ENCODE measurements at places on chromosomes 1 and 21.

DNA sequence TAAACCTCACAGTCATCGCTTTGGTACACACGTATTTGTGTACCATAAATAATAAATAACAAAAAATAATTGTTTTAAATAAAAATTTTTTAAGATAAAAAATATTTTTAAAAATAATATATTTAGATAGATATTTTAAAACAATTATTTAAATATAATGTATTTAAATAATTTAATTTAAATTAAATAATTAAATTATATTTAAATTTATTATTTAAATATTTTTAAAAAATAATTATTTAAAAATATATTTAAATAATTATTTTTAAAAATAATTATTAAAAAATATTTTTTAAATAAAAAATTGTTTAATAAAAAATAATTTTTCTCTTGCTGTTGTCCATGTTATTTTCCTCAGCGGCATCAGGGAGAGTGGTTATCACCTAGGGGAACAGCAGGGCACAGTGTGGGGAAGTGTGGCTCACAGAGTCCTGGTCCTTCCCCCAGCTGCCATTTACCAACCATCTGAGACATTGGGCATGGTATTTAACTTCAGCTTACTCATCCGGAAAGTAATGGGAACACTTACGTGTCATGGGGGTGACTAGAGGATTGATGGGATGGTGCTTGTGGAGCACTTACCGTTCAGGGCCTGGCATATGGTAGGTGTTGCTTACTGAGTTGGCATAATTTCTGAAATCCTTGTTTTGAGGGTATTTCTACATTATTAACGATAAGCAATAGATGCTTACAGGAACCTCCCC lies 92.9 kb upstream of the TSPAN2 start:
- no peak for DNase-seq

DNA sequence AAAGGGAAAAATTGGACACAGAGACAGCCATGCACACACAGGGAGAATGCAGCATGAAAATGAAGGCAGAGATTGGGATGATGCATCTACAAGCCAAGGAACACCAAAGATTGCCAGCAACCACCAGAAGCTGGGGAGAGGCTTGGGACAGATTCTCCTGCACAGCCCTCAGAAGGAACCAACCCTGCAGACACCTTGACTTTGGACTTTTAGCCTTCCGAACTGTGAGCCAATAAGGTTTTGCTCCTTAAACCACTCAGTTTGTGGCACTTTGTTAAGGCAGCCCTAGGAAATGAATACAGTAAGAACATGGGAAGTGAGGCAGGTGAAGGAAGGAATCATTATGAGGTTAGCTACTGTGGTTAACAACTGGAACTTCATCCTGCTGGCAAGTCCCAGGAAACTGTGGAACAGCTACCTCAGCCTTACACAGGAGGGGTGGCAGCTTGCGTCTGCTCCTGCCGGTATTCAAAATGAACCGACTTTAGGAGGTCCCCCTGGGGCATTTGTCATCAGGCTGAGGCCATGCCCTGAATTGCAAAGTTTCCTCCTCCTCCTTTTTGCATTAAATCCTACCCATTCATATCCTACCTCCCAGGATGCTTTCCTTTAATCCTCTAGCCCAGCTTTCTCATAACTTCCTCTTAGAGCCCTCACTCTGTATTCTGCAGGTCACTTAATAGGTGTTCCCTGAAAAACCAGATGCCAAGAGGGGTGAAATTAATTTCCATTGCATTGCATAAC lies 15.4 kb downstream of the CD247 start:
- DNase-seq: no peak

DNA sequence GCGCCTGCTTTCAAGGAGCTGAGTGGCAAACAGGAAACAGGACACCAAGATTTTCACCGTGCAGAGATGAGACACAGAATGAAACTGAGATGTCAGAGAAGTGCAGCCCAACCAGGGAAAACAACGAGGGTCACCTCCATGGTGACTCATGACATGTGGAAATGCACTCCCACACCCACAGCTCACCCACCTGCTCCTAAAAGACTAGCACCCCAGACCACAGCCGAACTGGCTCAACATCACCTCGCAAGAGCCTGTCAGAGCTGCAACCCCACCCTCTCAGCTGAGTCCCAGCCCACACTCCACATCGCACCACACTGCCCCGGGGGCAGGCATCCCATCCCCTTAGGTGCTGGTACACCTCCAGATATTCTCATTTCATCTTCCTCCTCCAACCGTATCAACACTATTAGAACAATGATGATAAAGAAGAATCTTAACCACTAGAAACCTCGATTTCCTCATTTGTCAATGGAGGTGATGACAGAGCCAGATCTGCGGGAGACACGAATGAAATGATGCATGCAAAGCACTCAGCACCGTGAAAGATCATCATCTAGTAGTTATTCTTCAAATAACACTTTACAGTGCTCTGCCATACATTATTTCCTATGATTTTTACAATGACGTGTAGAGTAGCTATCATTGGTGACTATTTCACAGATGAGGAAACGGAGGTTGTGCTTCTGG lies 103.2 kb downstream of the DMRTB1 start:
- DNase-seq: no peak

DNA sequence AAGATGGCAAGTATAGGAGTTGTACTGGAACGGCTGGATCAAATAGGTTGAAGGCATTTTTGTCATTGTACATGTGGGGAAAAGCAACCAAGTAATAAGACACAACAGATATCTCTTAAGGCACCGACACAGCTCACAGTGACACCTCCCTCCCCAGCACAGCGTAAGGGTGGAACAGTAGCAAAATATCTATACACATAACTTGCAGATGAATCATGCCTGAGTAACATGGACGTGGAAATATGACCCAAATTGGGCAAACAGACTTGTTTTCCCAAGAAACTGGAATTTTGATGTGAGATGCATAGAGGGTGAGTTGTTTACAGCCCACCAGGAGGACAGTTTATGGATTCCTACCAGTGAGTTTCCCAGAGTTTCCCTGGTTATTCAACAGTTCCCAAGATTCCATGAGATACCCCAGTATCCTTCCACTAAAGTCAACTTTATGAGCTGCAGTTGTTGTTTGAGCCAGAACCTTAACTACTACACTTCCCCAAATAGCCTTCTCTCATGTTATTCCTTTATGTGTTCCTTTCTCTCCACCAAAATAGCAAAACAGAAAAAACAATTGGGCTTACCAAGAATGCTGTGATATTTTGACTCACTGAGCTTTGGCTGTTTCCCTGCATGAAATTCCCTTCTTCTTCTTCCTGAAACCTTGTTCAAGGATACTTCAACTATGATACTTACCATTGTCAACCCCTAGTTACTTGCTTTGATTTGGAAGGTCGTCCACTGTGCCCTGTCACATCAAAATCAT lies 7.1 kb upstream of the DR1 start:
- DNase-seq: no peak

- DNase-seq: no peak
Measured at GRCh38 chr1:23179862-23180261, 11.2 kb upstream of the LUZP1 start.

- no peak for DNase-seq
Measured at GRCh38 chr1:47870946-47871676, 126.1 kb downstream of the TRABD2B start.

DNA sequence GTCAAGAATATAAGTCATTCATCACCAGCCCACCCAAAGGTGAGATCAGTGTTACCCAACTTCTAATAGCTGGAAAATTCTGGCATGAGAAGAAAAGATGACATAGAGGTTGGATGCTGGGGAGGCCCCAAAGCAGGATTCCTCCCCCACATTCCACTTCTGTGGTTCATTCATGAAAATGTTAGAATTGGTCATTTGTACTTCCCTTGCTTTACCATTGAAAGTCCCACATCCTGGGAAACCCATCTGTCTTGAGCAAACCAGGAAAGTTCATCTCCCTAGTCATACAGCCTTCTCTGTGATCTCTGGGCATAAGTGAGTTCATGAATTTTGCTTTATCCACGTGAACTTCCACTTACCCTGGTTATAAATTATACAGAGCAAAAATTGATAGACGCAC lies 66.8 kb downstream of the SERINC2 start:
- DNase-seq: no peak

DNA sequence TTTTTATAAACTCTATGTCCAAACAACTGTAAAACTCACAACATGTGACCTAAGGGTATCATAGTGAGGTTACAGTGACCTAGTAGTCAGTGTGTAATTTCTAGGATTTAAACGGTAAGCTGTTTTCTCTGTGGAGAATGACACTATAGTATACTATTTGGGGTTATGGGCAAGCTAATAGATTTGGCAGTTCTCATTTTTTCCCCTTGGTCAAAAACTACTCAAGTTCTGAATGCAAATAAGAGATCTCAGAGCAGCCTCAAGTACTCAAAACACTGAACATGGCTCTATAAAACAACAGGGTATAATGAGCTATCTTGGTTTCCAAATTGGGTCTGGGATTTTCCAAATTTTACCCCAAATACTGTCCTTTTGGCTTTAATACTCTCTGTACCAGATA lies 88.5 kb upstream of the HMCN1 start:
- DNase-seq: no peak

DNA sequence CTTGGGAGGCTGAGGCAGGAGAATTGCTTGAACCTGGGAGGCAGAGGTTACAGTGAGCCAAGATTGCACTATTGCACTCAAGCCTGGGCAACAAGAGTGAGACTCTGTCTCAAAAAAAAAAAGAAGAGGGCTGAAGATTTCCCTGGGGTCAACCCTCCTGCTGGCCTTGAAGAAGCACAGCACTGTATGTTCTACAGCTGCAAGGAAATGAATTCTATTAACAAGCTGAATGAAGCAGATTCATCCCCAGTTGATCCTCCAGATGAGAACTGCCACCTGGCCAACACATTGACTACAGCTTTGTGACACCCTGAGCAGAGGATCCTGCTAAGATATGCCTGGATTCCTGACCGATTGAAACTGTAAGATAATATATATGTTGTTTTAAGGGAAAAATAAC lies 129.5 kb downstream of the ADSS2 start:
- no peak for DNase-seq

DNA sequence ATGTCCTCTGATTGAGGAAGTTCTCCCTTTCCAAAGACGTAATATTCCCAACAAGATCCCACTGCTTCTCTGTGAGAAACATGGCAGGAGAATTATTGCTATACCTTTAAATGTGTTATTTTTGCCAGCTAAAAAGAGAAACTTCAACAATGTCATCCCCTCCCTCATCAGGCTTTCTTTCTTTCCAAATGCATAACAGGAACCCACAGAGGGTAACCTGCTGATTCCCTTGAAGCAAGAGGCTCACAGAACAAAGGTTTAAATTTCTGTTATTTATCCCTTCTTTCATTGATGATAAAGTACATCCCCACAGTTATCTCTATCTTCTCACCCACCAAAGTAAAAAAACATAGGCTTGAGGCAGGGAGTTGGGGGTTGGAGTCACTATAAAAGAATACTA lies 102.1 kb downstream of the SLC30A10 start:
- DNase-seq: no peak

DNA sequence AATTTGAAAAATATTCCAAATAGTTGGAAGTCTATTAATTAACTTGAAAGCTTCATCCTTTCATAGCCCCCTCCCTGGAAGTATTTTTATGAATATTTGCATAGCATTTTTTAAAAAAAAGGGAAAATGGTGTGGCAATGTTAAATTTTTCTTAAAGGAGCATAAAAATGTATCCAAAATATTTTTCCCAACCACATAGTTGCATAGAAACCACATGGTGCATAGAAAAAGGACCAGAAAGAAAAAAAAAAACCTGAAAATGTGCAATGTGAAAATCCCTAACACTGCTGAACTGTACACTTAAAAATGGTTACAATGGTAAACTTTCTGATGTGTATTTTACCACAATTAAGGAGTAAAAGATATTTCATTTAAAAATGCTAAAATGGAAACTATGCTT lies 8.0 kb downstream of the C1orf167 start:
- no peak for DNase-seq

DNA sequence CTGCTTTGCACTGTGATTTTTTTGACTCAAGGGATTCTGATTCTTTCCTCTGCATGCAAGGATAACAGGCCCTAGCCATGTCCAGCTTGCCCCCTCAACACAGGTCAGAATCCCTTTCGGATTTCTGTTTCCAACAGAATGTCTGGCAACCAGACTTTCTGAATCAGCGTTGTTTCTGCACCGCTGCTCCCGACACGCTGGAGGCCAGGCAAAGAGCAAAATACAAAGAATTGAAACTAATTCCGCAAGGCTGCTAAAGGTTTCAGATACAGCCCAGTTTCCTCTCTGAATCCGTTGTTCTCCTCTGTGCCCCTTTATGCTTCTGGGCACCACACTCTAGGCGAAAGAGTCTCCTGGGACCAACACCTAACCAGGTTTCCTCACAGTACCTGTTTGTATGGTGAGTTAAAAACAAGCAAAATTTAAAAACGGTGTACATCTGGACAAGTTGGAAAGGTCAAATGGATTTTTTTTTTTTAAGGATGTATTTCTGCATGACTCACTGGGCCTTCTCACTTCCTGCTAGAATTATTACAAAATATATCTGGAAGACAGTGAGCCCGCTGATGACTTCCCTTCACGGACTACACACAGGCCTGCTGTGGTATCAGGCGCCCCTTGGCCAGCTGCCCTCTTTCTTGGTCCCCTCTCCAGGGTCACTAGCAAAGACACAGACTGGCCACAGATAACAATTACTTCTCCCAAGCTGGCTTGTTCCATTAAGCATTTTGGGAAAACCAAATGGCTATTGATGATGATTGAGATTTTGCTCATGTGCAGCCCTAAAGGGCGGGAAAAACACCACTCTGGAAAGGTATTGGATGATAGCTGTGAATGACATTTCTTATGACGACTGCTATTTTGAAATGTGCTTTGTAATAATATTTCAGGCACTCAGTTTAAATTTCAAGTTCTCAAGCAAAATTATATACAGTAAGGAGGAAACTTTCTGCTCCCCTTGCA lies 118.3 kb downstream of the TGFB2 start:
- DNase-seq: no peak

- peak; percentile 6 for DNase-seq
Measured at GRCh38 chr1:230424391-230425251, 1.5 kb downstream of the PGBD5 start.

DNA sequence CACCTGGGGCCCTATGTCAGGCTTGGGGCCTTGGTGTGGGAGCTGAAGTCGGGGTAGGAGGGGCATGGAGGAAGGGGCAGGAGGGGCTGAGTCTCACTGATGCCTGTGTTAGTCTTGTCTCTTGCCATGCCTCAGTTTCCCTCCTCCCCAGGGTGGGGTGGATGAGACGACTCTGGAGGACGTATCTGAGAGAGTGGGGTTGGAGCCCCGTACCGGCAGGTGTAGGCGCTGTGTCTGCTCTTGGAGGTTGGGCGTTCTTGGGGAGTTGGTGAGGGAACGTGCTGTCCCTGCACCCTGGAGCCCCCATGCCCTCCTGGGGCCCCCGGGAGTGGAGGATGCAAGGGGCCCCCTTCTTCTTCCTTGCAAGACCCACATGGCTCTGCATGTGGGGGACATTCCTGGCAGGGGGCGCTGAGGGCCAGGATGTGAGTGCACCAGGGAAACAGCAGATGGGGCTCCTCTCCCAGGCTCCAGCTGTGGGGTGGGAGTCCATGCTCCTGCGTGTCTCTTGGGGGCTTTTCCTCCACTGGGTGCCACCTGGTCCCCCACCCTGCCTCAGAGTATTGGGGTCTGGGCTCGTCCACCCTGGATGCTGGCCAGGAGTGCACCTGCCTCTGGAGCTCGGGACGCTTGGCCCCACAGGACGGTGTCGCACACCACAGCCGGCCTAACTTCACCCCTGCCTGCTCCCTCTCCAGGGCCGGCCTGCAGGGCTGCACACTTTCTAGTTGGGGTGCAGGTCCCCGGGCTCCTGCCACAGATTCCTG lies 1.4 kb upstream of the TNFRSF14 start:
- no peak for DNase-seq

GRCh38 chr1:175935566-175936115 lies 192.2 kb upstream of the TNR start:
- no peak for DNase-seq

GRCh38 chr1:26921126-26921539 lies 410 bp upstream of the NUDC start:
- DNase-seq: no peak
